Activated T-cell treated with anti-CD3 and anti-CD28 coated beads for 4 hours (primary cell): ENCODE measurements at places on chromosomes 2 and 18.

- no peak for DNase-seq
Measured at GRCh38 chr2:85935170-85935745, 46.5 kb upstream of the ST3GAL5 start.

DNA sequence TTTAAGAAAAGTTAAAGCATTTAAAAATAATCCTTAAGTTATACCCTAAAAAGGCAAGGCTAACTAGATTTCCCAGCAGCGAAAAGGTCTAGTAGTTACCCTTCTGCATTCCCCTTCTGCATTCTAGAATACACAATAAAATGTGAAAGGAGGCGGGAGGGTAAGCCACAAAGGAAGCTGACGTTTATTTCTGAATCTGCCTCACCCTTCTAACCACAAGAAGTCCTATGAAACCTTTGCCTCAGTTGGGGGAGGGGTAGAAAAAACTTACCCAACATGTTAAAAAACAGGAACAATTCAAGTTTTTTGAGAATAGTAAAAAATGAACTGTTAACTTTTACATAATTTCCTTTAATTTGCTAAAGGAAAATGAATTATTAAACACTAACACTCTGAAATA, 11.3 kb downstream of the STK17B start:
- DNase-seq = no peak

DNA sequence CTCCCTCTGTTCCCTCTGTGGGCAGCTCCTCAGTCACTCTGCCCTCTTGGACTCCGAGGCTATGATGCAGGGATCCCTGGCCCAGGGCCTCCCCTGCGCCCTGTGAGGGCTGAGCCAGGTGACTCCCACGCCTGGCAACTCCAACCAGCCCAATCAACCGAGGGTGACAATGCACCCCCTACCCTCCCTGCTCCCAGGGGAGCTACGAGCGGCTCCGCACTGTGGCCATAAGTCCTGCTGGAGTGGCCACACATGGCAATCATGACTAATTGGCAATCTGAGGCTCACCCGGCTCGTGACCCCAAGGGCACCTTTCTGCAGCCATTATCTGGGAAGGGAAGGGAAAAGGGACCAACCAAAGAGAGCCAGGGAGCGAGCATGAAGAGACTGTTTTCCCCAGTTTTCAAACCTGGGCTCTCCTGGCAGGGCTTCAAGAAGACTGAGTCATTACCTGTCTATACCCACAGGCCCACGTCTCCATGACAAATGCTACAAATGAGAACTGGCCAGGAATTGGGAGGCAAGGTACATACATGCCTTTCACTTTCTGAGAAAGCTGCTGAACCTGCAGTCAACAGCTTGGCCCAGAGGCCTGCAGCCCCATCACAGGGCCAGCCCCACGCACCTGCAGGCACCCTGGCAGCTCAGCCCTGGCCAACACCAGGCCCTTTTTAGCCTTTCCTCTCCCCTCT, 45.1 kb downstream of the RPL31 start:
- DNase-seq = no peak

- no peak for DNase-seq
Measured at GRCh38 chr2:224392545-224392944, 9.4 kb downstream of the FAM124B start.

DNA sequence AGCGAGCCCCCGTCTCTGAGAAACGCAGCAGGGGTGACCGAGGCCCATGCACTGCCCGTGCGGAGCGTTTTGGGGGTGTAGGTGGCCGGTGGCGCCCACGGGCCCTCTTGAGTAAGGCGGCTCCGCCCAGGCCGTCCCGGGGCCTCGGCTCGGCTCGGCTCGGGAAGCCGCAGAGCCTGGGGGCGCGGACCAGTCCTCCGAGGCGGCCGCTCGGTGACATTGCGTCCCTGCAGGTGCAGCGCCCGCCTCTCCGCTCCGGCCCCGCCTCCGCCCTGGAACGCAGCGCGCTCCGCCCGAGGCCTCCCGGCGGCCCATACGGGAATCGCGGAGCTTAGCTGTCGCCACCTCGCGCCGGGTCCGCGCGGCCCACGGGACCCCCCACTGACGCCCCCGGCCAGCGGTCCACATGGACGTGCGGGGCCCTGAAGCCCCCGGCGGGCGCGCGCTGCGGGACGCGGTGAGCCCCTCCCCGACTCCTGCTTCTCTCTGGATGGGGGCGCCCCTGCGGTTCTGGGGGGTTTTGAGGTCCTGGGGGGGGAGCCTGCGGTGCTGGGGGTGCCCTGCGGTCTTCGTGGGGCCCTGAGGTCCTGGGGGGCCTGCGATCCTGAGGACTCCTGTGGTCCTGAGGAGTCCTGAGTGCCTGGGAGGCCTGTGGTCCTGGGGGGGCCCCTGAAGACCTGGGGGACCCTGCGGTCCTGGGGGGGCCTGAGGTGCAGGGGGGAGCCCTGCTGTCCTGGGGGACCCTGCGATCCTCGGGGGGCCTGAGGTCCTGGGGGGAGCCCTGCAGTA, at the start of gene HSBP1L1:
HSBP1L1 (plus strand) TSS at position 314 of the 789 bp plus-strand sequence; CDS start at position 407, 93 bp downstream.
- no peak for DNase-seq

- DNase-seq = no peak
Measured at GRCh38 chr2:177165061-177165583, 47.5 kb upstream of the HNRNPA3 start.

DNA sequence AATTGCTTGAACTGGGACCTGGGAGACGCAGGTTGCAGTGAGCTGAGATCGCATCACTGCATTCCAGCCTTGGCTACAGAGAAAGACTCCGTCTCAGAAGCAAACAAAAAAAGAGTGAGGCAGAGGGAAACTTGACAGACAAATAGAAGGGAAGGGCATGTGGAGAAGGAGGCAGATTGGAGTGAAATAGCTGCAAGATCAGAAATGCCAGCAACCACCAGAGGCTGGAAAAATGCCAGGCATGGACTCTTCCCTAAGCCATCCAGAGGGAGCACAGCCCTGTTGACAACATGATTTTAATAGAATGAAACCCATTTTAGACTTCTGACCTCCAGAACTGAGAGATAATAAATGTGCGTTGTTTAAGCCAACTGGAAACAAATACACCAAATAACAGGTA, 447.2 kb upstream of the SPHKAP start:
- DNase-seq = no peak

- DNase-seq = no peak
Measured at GRCh38 chr2:60569680-60570111, 16.2 kb upstream of the BCL11A start.

GRCh38 chr18:61216051-61216450, 117.2 kb upstream of the CDH20 start:
- no peak for DNase-seq

- DNase-seq = no peak
Measured at GRCh38 chr2:203077451-203077850, 62.8 kb downstream of the NBEAL1 start.

DNA sequence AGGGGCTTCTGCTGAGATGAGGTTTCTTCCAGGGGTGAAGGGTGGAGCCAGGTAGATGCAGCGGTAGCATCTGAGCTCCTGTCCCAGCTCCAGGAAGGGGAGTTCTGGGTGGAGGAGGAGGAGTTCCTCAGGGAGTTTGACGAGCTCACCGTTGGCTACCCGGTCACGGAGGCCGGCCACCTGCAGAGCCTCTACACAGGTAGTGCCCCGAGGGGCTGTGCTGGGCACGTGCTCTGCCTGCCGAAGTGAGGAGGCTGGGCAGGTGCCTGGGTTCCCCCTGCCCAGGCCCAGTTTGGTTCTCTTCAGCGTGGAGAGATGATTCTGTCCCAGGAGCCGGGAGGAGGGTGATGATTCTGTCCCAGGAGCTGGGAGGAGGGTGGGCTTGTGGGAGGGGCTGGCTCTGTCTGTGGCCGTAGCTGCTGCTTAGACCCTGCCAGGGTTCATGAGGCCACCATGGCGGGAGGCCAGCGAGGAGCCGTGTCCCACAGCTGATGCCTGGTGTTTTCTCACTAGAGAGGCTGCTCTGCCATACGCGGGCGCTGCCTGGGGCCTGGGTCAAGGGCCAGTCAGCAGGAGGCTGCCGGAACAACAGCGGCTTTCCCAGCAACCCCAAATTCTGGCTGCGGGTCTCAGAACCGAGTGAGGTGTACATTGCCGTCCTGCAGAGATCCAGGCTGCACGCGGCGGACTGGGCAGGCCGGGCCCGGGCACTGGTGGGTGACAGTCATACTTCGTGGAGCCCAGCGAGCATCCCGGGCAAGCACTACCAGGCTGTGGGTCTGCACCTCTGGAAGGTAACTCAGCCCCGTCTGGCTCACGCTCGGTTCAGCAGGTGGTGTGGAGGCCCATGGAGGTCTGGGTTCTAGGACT, 8.2 kb downstream of the CAPN10 start:
- no peak for DNase-seq

DNA sequence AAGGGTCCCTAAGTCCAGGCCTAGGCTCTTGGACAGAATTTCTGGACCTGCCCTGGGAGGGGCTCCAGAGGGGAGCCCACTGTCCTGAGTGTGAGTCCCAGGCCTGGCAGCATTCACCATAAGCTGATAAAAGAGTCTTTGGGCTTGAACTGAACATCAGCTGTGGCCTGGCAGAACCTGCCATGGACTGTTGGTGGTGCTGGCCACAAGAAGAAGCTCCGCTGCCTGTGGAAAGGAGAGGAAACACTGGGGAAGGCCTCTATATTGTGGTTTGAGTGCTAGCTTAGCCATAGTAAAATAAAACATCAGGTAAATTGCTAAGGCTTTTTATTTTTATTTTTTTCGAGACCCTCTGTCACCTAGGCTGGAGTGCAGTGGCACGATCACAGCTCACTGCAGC, 20.9 kb upstream of the BAZ2B start:
- no peak for DNase-seq

- DNase-seq = no peak
Measured at GRCh38 chr2:200039724-200040650, 84.6 kb downstream of the MAIP1 start.

DNA sequence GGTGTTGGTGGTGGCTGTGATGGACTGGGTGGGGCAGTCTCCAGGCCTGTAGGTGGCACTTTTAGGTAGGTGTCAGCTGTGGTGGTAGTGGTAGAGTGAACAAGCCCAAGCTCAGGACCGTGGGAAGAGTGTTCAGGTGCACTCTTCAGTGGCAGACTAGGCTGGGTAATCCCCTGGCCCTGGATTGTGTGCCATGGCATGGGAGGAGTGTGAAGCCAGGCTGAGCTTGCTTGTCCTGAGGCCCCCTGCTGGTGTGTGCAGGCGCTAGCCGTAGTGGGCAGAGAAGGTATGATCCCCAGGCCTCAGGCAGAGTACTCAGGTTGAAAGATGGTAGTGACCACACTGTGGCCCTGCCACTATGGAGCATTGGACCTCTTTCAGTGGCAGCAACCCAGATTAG, 850.3 kb downstream of the DSC3 start:
- DNase-seq = no peak

GRCh38 chr2:225328192-225328591, 71.3 kb upstream of the NYAP2 start:
- DNase-seq = no peak

DNA sequence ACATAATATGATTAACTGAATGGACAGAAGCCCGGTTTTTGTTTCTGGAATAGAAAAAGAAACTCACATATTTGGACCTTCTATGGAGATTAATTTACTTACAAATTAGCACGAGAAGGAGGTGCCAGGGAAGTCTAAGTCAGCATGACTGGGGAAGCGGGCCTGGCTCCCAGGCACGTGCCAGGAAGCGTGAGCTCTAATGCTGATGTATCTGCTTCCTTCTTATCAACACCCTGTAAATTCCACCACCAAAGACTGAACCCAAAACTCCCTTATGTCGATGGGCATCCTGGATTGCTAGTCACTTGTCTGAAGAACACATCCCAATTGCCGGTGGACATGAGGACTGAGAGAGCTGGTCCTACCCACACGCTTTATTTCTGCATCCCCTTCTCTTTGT, 134.5 kb downstream of the GALNT14 start:
- no peak for DNase-seq

DNA sequence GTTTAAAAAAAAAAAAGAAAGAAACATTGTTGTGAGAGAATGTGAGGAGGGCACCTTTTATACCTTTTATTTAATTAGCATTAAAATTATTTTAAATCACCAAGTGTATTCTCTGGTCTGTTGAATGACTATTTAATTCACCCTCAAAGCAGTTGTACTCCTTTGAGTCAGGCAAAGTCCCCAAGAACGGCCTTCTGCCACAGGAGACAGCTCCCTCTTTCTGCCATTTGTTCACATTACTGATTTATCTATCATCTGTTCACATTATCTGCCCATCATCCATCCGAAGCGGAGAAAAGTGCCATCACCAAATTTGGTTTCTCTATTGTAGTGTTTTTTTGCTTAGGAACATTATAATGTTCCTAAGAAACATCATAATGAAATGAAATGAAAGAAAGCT, 240.7 kb upstream of the DPP10 start:
- DNase-seq = no peak

GRCh38 chr2:185967335-185967734, 228.7 kb downstream of the FSIP2 start:
- no peak for DNase-seq

DNA sequence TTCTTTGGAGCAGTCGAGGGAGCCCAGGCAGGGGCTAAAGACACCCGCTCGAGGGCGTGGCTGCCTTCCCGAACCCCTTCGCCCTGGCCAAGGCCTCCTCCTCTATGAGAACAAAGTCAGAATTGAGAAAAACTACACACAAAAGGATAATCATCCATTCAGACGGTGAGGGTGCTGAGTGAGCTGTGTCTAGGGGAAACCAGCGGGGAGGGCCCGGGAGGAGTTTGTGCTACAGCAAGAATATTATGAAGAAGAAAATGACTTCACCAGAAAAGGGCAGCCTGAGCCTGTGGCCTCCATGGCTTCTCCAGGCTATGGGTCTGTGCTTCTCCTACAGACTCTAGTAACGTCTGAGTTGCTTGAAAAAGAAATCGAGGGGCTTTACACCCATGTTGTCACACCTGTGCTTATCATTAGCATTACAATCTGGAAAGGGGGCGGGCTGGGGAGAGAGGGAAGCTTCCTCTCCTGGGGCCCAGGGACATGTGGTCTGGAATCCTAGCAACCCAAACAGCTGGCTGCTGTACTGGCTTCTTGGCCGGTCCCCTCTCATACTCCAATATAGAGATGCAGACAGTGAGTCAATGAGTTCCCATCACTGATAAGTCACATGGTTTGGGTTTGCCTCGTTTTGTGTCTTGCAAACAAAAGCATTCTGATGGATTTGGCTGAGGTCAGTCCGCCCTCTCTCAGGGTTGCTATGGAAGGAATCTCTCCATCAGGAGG, 52.0 kb upstream of the ARL4C start:
- no peak for DNase-seq

DNA sequence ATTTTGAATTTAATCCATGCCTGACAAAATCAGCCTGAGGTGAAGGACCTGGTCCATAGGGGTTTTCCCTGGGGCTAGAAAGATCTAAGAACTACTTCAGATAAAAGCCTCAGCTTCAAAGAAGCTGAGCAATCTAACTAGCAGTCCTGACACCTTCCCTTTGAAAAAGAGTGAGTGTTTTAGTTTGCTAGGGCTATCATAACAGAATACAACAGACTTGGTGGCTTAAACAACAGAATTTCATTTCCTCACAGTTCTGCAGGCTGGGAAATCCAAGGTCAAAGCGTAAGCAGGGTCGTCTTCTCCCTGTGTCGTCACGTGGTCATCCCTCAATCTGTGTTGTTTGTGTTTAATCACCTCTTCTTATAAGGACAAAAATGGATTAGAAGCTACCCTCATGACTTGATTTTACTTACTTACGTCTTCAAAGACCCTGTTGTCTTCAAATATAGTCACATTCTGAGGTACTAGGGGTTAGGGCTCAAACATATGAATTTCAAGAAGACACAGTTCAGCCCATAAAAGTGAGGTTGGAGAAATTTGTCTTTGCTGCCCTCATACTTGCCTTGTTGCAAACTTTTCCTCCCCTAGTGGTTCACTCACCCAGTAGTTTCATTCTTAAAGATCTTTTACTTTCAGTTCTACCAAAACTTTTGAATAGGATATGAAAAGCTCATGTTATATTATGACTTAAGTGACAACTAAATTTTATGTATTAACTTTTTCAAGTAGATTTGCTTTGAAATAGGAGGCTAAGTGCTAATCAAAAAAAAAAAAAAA, 673.8 kb downstream of the ARHGAP15 start:
- DNase-seq = no peak
